ENCODE measurements at places on chromosomes 12 and 14.

- no peak for DNase-seq
These were observed 11.4 kb upstream of the SLC25A3 start for GRCh38 chr12:98582093-98582492.

GRCh38 chr12:24952389-24952788, 3.5 kb upstream of the BCAT1 start:
- DNase-seq = no peak

DNA sequence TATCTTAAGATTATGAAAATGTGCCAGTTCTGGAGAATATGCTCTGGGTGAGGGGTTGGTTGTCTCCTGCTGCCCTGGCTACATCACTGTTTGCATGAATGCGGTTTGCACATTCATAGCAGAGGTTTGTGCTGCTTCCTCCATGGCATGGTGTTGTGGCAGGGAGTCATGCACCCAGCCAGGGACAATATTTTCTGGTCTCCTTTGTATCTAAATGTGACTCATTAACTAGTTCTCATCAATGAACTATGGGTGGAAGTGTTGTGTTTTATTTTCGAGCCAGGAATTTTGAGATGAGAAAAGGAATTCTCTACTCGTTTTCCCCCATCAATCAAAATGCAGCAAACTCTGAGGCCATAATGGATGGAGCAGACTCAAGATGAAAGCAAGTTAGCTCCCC, 527.3 kb downstream of the SNAPC1 start:
- DNase-seq = no peak

DNA sequence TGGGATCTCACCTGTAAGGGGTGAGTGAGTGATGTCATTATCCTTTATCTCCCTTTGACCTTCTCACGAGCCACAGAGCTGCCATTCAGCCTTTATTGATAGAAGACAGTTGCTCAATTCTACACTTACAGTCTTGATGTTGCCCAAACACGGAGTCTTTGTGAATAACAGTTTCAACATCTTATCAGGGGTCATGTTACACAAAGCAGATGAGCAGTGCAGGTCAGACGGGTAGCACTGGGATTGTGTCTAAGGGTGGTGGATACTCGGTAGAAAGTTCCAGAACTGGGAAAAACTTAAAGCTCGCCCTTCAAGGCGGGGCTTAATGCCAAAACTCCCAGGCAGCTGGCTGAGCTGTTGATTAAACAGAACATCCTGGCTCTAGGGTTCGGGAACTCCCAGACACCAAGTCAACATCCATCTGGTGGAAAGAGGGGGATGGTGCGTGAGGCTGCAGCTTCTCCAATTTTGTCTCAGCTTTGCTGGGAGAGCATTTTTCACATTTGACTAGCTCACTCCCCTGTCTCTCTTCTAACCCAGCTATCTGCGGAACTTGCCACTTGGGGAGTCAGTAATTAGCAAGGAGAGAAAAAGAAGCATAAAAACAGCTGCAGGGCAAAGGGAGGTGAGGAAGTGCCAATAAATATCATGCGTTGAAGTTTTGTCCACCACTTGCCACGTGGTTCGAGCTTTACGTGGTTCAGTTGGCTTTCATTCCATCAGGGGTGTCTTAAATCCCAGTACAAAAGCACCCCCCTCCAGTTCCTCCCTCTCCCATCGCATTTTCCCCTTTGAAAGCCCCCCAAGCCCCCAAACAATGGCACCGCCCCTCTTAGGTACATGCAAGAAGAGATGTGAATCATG, 31.0 kb downstream of the FOXN4 start:
- no peak for DNase-seq

DNA sequence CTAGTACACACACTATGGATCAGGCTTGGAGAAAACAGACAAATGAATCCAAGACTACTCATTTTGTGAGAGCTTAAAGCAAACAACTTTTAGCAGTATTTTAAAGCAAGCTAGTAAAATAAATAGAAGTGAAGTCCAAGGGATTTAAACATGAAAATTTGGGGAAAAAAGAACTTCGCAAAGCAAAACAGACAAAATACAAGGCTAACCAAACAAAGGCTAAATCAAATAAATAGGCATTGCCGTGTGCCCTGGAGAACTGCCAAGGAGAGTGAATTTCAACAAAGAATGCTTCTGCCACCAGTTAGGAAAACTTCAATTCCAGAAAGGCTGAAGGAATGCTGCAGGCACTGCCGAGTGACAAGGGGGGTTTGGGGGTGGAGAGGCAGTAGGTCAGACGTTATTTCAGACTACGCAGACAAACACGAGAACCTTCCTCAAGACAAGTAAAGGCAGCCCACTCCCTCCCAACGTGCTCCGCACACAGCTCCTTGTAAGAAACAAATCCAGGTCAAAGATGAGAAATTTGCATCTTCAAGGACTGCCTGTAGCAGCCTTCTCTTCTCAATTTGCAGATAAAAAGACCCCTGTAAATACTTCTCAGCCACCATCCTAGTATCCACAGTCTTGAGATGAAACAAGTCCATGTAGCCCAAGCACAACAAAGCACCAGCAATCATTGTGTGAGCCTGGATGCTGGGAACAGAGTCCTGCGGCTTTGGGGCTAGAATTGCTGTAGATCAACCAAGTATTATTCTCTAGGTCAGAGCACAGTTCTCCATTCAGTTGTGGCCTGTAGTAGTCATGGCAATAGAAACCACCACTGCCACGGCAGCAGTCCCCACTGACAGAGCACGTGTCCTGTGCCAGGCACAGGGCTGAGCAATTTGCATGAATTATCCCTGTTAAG, 43.3 kb downstream of the EFCAB11 start:
- DNase-seq = no peak

DNA sequence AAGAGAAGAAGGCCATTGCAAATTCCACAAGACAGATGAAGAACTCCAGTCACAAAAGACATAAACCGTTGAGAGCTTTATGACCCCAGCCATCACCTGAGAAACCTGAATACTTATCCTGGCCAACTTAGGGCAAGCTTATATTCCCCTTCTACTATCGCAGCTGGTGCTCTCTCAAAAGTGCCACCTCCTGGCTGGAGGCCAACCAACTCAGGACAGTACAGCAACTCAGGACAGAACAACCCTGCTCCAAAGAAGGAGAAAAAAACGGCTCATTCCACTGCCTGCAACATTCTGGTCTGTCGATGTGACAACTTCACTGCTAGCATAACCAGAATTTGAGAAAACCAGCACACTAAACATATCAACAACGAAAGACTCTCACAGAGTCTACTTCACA, 9.7 kb upstream of the KRT6B start:
- peak; percentile 2 for DNase-seq

DNA sequence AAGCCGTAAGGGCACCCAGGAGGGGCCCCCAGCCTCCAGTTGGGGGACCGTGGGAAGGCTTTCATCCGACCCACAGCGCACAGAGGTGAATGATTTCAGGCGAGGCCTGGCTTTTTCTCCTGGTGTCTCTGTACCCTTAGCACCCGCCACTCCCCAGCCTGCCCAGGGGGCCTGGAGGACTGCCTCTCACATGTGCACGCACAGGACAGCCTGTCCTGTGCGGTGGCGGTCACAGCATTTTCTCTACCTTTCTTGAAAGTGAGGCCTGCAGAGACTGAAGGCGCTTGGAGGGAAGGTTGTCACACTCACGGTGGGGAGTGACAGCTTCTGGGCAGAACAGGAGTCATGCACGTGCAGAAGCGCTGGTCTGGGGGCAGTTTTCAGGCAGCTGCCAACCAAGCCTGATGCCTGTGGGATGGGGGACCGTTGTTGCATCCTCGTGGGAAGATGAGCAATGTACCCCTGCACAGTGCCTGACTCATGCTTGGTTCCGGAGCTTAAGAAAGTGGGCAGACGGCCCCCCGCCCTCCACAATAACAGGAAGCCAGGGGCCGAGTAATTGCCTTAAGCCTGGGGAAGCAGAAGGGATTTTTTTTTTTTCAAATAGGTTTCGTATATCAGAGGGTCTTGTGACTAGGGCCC, 148.1 kb downstream of the TSPAN9 start:
- DNase-seq = peak; percentile 56

DNA sequence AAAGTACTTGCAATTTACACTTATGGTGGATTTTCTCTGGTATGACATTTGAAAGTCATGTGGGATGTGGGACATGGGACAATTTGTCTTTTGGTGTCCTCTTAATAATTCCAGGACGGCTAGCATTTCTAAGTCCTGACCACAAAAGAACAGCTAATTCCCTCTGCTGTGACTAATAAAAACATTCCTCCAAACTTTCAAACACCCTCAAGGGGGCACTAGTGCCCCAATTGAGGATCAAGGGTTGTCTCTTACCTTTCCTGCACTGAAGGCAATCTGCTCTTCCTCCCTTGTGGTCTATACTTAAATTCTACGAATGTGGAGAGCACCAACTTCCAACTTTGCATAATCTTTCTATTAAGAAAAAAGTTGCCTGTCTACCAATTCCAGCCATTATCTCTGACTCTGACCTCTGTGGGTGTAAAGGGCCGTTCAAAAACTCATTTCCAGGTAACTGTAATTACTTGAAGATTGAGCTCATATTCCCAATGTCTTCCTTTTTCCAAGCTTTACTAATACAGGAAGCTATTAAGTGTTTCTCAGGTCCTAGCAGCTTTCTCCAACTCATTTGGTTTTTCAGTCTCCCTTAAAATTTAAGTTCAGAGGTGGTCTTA, 210.2 kb downstream of the PTPRO start:
- DNase-seq = peak; percentile 34

Data from NCI-H524 treated with DMSO at 0.1 percent for 48 hours (cell line).